NAMALWA (cell line): ENCODE measurements at places on chromosomes 3 and 15.

- DNase-seq, result no peak
These were observed 49.4 kb upstream of the FMN1 start for GRCh38 chr15:33243869-33244268.

GRCh38 chr15:40064231-40064894, 25.4 kb upstream of the SRP14 start:
- DNase-seq, result peak; percentile 43

GRCh38 chr15:68537097-68537496, 41.7 kb upstream of the CORO2B start:
- DNase-seq, result no peak

DNA sequence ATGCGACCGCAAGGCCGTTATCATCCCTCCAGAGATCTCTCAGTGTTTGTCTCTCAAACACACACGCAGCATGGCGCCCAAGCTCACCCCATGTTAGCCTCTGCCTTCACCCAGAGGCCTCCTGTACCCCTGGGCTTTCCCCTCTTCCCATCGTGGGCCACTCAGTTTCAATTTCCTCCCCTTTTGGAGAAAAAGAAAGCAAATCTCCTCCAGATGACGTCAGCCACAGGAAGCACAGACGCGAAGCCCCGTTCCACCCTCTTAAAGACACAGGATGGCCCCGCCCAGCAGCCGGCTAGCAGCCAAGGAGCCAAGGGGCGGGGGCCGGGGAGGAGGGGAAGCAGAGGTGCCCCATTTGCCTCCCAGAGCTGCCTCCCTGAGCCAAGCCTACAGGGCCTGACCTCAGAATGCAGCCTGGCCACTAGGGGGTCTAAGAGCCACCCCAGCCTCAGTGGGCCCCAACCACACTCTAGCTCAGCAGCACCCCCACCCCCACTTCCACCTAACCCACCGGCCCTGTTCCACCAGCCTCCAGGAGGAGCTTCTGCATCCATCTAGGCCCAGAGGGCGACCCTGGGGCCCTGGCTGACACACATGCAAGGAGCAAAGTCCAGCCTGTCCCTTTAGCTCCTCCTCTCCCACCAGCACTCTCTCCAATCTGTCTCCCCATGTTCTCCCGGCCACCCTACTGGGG, 26.5 kb downstream of the ATRIP start:
- DNase-seq, result peak; percentile 94

DNA sequence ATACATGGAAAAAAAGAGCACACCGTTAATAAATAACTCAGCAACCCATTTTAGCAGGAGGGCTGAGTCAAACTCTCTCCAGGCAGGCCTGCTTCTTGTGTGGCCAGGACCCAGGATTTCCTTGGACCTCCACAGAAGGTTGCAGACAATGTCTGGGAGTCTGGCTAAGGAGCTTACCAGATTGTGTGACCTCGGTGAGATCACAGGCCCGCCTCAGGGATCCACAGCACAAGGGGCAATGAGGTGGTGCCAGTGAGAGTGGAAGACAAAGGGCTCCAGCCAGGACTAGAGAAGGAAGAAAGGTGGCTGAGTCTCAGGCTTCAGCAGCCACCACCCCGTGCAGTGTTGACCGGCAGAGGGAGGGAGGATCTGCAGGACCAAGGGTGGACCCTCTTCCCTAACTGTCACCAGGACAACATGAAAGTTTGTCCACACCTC, 32.2 kb upstream of the SEC22A start:
- no peak for DNase-seq

DNA sequence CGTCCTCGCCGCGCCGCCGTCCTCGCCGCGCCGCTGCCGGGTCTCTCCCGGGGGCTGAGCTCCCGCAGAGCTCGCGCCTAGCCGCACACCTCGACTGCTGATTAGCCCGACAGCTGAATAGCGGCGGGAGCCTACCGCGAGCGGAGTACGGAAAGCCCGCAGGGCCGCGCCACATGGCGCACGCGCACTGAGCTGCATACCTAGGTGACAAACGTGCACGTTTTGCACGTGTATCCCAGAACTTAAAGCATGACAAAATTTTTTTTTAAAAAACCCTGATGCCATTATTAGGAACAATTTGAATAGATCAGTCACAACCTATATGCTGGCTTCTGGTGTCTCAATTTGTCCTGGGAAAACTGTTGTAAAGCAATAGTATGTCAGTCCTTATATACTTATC, at the start of gene GOLGA8A:
TSS of gene GOLGA8A (minus strand) at position 122 of the 400 bp plus-strand sequence. CDS start 48,117 bp downstream, outside the sequence.
- DNase-seq, result no peak

DNA sequence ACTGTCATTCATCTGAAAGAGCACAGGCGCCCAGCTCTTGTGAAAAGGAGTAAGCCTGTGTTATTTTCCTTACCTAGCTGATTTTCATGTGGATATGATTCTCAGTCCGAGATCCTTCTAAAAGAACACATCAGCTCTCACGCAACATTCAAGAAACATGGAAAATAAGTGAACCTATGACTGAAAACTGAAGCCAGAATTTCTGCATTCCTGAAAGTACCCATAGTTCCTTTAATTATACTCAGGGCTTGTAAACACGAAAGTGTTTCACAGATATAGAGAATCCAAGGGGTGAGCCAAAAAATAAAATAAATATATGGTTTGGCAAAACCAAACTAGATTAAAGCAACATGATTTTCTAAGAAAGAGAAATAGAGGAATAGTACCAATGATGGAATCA, 100.8 kb upstream of the CHMP2B start:
- no peak for DNase-seq

GRCh38 chr15:69940441-69941300, 157.0 kb downstream of the TLE3 start:
- no peak for DNase-seq

- no peak for DNase-seq
These were observed 14.9 kb upstream of the MAGI1 start for GRCh38 chr3:66053550-66054094.

GRCh38 chr3:45905755-45906154, 19.4 kb downstream of the CCR9 start:
- DNase-seq, result no peak

- DNase-seq, result no peak
These were observed 3.5 kb downstream of the SMAD3 start for GRCh38 chr15:67068710-67069400.

DNA sequence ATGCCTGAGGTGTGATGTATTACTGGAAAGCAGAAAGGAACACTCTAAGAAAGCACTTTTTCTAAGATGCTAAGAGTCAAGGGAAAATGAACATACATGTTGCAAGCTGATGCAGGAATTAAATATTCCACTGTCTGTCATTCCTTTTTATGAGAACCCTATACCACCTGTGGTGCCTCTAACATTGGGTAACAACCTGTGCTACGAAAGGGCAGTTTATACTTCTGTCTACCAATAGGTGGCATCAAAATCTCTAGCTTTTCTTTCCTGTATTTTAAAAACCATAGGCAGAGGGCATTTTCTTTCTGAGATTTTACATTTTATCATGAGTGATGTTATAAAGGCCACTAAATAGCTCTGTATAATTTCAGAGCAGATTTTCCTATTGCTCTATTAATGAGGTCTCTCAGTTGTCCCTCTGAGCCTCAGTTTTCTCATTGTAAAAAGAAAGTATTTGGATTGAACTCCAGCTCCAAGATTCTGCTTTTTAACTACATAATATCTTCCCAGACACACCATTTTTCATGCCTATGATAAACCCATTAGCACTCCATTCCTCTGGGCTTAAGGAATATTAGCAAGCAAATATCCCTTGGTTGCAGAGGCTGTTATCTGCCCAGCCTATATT, 3.5 kb upstream of the CPNE4 start:
- peak; percentile 51 for DNase-seq

GRCh38 chr15:98699591-98700424, 51.5 kb downstream of the IGF1R start:
- DNase-seq, result no peak

GRCh38 chr15:78046796-78047341, 30.6 kb downstream of the TBC1D2B start:
- DNase-seq, result no peak

GRCh38 chr3:156350781-156351180, 204.1 kb downstream of the SSR3 start:
- no peak for DNase-seq

GRCh38 chr3:49673121-49673714, 933 bp upstream of the APEH start:
- no peak for DNase-seq

GRCh38 chr15:69897061-69897460, 200.7 kb downstream of the TLE3 start:
- DNase-seq, result no peak

DNA sequence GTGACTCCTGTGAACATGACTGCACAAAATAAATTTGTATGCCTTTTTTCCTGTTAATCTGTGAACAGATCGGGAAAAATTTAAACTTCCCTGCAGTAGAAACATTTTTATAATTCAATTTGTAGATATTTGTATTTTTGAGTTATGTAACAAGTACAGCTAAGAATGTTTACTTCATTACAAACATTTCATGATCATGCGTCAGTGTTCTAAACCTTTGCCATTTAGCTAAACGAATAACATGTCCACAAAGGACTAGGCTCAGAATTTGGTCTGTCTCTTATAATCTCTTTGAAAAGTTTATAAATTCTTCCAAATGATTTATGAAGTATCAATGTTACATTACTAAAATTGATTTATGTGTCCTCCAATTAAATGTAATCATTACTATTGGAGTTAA, 17.3 kb upstream of the CRYBG3 start:
- DNase-seq, result no peak

DNA sequence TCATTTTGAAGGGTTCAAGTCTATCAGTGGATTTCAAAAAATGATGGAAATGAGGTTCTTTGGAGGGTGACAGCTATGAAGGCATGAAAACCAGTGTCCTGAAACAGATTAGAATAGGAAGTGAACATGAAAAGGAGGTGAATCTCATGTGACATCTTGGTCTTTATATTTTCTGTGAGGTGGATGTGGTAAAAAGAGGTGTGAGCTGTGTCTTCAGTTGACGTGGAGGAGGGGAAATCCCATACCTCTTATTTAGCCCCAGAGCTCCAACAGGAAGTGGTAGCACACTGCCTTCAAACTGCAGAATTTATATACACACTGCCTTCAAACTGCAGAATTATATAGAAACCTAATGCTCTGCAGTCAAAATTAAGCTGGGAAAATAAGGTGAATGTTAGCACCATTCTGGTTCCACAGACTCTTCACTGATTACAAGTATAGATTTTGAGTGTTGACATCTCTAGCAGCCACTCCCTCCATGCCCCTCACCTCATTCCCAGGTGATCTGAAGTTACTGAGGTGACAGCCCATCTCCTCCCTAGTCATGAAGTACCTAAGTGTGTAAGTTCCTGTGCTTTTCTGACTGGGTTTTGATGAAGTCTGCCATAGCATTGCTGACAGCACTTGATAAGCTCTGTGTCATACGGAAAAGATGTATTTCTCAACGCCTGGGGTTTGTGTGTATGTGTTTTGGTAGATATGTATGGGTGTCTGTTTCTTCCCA, 2.7 kb downstream of the RAB8B start:
- DNase-seq, result peak; percentile 62

DNA sequence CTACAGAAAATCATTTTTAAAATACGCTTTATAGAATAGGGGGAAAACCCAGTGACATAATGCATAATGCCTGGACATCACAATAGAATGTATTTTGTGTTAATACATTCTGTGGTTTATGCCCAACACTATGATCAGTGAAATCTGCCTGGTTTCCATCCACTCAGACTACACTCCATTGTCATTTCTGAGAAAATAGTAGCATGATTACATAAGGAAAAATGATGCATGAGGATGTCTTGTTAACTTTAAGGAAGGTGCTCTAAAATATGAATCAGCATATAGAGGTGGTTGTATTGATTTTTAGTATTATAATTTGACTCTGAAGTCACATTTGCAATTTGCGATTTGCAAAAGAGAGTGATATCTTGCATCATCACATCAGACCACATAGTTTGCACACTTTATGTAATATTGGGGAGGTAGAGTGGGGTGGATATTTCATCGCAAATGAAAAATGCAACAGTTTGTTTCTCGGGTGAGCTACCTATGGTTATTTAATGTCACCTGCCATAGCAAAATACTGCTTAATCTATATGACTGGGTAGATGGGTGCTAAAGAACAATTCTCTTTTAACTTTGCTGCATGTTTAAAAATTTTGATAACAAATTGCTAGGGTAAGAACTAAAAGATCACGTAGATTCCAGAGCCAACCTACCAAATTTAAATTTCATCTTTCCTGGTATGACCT, 403.9 kb downstream of the IL5RA start:
- DNase-seq, result no peak

DNA sequence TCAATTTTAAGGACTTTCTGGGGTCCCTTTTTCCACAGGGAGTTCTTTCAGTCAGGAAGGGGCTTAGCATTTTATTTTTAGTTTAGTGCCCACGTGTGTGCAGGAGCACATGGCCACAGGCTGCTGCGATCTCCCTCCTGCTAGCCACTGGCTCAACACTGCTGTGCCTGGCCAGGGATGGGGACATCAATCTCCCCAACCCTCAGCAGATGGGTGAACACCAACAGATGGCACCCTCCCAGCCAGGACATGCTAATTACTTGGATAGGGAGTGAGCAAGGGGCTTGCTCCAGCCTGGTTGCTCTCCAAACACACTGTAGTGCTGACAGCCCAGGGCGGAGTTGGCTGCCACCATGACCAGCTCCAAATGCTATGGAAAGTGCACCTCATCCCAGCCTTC, 7.4 kb upstream of the RIOX2 start:
- DNase-seq, result no peak

DNA sequence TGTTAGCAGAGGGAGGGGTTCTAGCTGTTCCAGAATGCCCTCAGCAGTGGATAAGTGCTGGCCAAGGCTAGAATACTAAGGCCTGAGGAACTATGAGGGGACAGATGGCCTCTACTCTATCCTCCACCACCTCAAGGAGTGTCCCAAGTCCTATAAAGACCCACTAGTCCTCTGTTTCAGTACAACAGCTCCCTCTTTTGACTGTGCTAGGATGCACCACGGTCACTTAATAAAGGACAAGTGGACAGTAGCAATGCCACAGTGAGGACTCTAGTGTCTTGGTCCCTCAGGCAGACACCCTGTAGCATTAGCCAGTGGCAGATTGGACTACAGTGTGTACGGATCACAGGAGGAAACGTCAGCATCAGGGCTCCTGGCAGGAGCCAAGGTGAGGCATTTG, 171.8 kb upstream of the PROK2 start:
- DNase-seq, result no peak

DNA sequence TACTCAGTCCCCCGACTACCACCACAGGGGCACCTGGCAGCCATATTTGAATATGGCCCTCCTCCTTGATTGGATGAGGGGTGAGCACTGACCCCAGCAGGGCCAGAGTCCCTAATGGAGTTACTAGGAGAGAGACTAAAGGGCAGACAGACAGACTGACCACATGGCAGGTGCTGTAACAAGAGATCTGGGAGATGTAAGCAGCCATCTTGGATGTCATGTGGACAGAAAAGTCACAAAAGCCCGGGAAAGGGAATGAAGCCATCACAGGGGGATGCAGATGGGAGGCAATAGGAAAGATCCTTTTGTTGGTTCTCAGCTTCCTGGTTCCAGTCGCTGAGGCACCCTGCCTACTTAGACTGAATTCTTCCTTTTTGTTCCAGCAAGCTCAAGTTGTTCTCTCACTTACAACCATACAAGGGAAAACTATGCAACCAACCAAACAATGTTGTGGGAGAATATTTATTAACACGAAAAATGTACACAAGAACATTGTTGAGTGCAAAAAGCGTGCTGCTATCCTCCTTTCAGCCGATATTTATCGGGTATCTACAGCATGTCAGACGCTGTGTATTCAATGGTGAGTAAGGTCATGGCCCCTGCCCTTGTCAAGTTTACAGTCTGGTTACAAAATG, 511.6 kb upstream of the PROK2 start:
- DNase-seq, result no peak

- no peak for DNase-seq
These were observed 33.9 kb upstream of the XCR1 start for GRCh38 chr3:46061108-46061720.

- no peak for DNase-seq
These were observed 267.7 kb downstream of the ZBTB20 start for GRCh38 chr3:114879059-114880031.
